AG08395 (cell line): ENCODE measurements at places on chromosomes 4 and X.
A peak's percentile ranks its signal among the peaks of the same experiment; 100 is the strongest.

- DNase-seq = no peak
These were observed 32.7 kb downstream of the ELF2 start for GRCh38 chr4:139144161-139144859.

- peak; percentile 48 for DNase-seq
These were observed 10.7 kb upstream of the FNIP2 start for GRCh38 chr4:158758142-158758541.

GRCh38 chr4:24978291-24979075 lies 52.3 kb downstream of the LGI2 start:
- peak; percentile 10 for DNase-seq

GRCh38 chr4:7358100-7358735 lies 76.5 kb downstream of the PSAPL1 start:
- peak; percentile 94 for DNase-seq

DNA sequence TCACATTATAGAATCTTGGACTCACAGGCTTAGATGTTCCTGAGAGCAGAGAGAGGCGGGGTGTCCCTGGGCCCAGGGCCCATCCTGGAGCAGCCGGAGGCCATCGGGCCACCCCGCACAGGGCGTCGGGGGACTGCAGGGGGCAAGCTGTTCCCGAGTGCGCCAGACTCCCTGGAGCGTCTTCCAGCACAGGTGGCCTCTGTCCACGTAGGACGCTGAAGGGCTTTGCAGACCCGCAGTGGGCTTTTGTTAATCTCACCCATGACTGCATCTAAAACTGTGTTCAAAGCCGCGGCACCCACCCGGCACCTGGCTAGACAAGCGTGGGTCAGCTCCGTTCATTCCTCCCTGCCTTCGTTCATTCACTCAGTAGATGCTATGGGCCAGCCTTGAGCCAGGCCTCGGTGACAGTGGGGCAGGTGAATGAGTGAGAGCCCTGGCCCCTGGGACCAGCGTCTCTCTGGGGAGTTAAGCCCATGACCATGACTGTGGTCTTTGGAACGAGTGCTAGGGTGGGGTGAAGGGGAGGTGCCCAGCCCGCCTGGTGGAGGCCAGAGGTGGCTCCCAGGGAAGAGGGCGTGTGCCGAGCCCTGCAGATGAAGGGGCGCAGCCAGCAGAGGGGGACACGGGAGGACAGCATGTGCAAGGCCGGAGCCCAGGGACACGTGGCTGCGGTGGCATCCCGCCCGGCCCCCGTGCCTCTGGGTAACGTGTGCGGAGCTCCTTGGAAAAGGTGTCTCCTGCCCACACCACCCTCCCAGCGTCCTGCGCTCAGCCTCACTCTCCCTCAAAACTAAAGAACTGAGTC lies 98.3 kb downstream of the HMX1 start:
- no peak for DNase-seq

DNA sequence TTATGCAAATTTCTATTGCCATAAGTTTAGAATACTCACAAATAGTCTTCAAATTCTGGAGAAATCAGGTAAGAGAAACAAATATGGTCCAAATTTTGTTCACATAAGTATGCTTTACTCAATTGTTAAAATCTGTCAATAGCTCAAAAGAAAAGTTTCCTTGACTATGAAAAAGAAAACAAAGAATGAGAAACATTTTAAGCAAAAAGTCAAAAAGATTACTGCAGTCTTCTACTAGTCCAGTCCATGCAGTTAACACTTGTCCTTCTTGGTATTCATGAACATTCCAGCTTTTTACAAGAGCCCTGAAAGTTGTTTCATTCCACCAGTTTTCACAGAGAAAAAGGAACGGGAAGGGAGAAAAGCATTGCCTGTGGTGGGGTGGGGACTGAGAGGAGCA lies 54.7 kb upstream of the ZXDA start:
- no peak for DNase-seq

DNA sequence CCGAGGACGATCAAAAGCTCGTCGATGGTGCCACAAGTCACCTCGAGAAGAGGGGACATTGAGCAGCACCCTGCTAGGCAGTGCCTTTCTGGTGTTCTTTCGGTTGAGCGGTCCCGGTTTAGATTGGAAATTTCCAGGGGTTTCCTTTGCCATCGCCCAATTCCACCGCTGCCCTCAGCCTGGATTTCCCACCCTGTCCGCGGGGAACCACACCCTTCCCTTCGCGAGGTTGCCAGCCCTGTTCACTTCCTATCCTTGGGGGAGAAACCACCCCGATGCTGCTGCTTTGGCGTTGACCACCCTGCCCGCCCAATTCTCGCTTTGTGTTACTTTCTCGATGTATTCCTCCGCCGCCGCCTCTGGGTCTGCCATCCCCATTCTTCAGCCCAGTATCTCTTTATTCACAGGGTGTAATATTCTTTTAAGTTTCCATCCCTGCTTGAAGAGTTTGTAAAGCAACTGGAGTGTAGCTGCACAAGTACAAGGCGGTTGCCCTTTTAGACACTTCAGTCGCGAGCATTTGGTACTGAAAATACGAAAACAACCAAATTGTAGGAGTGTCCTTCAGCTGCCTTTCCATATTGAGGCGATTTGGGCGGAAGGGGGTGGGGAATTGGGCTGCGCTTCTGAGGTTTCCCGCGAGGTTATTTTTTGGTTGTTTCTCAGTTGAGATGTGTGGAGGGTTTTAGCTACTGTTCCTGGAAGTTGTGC lies 1.1 kb downstream of the OGT start:
- no peak for DNase-seq

DNA sequence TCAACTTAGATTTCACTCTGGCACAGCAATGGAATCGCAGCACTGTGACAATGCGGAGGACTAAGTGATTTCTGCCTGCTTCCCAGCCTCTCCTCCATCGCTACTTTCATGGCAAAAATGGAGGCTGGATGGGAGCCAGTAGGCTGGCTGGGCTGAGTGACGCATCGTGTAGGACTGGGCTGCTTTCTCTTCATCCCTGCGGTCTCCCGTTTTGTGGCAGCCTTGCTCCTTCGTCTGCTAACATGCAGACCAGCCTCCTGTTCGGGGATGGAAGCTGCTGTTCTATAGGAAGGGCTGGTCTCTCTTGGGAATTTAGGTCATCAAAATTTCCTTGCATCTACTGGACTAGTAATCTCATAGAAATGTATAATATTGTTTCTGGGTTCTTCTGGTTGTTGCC lies 15.8 kb upstream of the RGS12 start:
- DNase-seq = peak; percentile 53

GRCh38 chr4:8277356-8278008 lies 7.9 kb downstream of the HTRA3 start:
- no peak for DNase-seq
